ENCODE measurements at places on chromosomes 12 and 14.

GRCh38 chr14:26992403-26993115 is 394.7 kb upstream of the NOVA1 start:
- DNase-seq: no peak

GRCh38 chr14:39860596-39861228 is 428.5 kb upstream of the FBXO33 start:
- DNase-seq: no peak

- DNase-seq: no peak
Observed at GRCh38 chr12:25455696-25456095, 97.4 kb downstream of the LMNTD1 start.

- no peak for DNase-seq
Observed at GRCh38 chr12:132356691-132357622, 27.6 kb upstream of the GALNT9 start.

DNA sequence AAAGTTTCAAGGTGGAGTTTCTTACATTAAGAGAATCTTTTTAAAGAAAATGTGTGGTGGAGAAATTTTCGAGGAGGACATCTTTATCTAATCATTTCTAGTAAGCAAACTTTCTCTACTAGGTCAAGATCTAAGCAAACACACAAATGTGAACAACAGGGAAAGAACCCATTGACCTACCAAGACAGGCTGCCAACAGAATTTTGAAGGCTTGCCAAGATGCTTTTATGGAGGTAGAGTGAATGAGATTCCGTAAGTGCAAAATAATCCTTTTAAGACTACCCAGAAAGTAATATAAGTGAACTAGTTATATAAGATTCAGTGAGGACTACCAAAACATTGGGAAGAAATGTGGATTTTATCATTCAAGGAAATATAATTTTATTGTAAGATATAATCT is 357.1 kb upstream of the PDE3A start:
- no peak for DNase-seq

All from SK-N-SH (cell line).